ENCODE measurements at places on chromosomes 16 and 17.
A peak's percentile ranks its signal among the peaks of the same experiment; 100 is the strongest.

DNA sequence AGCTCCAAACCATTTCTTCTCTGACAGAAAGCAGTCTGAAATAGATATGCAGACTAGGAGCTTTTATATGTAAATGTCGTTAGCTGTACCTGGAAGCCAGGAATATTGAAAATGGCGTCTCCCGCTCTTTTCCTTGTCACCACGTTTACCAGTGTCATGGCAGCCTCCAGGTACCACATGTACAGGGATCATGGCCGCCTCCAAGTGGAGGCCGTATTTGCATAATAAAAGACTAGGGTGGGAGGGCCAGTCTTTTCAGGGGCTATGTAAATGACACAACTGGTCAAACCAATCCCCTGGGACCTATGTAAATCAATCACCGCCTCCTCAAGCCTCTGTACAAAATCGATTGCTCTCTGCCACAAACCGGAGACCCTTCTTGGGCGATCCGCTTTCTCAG lies 54.3 kb downstream of the MYOCD start:
- no peak for DNase-seq

DNA sequence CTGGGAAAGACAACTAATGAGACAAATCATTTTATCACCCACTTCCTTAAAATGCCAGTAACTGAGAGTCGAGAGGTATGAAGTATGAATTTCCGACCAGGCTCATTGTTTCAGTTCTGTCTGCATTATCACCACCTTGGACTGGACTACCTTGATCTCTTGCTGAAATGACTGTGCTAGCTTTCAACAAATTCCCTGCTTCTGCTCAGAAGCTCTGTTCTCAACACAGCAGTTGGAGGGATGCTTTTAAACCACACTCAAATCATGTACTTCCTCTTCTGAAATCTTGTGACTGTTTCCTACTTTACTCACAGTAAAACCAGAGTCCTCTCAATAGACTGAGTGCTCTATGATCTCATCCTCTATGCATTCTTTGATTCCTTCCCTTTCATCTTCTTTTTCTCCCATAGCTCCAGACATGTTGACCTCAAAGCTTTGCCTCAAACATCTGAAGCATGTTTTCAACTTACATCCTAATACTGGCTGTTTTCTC lies 195.8 kb downstream of the KCNJ2 start:
- peak; percentile 70 for DNase-seq

GRCh38 chr17:29073520-29073919 lies 30.6 kb downstream of the PIPOX start:
- no peak for DNase-seq

DNA sequence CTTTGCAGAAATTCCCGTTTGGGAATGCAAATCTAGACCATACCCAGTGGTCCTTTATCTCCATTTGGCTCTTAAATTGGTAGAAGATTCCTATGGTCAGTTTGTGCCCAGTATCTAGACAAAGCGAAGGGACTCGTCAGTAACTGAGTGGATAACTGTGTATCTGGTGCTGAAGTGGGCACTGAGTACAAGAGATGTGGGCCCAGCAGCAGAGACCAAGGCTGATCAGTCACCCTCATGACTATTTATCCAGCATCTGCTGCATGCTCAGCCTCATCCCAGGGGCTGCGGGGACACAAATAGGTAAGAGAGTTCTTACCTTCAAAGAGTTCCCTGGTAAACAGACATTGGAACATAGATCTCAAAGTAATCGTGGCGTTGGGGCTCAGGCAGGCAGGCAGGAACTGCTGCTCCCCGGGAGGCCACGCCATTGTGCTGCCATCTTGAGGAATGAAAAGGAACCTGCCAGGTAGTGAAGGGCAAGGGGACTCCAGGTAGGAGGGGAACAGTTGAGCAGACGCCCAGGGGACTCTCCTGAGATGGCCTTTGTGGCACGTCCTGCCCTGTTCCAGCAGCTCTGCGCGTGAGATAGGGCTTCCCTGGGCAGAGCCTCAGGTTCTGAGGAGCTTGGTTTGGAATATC lies 10.3 kb downstream of the NT5M start:
- no peak for DNase-seq

GRCh38 chr17:7839876-7840261 lies 5.9 kb downstream of the KDM6B start:
- DNase-seq: peak; percentile 17

GRCh38 chr17:52465407-52465806 lies 306.9 kb upstream of the CA10 start:
- DNase-seq: no peak

GRCh38 chr16:5064915-5065314 lies 841 bp downstream of the C16orf89 start:
- no peak for DNase-seq

DNA sequence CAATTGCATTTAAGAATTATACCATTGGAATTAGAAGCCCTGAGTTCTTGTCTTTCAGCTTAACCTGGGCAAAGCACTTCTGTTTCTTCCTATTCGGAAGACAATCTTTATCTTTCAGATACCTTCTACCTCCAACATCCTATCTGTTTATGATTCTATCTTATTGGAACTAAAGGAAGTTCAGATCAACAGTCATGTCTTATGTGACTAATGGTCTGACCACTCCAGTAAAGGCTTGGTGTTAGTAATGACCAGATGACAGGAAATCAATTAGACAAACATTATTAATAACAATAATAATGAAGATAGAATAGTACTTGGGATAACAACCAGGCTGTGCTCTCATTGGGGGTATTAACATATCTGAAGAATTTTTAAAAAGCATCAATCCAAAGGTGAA lies 11.3 kb downstream of the HS3ST3A1 start:
- no peak for DNase-seq

DNA sequence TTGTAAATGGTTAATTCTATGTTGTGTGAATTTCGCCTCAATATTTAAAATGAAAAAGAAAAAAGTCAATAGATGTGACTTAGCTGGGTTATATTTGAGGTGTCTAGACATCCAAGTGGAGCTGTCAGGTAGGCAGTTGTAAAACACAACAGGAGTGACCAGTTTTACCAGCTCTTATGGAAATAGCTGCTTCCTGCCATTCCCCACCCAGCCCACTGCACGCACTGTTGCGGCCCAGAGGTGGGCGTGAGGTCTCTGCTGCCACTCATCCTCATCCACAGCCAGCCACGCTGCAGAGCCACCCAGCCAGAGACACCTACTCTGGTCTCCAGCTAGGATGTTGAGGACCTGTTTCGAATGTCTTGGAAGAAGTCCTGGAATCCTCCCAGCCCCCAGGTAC lies 3.4 kb upstream of the CARD14 start:
- DNase-seq: no peak

DNA sequence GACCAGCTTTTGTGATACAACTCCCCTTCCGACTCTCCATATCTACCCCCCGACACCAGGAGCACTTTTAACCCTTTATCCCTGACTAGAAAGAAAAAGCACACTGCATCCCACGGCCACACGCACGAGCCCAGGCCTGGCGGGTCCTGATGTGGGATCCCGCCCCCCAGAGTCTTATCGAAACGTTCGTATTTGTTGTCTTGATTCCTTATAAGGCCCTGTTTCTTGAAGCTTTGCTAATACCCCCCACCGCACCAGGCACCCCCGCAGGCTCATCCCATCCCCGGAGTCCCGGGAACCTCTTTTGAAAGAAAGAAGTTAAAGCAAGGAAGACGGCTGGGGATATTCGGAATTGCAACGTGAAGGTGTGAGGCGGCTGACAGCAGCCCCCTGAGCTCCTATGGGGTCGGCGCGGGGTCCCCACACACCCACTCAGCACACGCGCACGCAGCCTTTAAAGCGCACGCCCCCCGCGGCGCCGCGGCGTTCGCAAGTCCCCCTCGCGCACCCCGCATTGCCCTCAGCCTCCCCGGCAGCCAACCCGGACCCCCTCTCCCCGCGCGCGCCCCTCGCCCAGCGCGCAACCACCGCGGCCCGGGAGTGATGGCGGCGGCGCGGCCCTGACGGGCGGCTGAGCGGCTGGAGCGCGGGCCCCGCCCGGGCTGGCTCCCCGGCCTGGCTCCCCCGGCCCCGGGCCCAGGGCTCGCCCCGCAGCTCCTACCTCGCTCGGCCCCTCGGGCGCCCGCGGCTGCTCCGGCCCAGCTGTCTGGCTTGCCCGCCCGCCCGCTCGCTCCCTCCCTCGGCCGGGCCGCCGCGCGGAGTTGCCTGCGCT lies 448 bp downstream of the STAT5B start:
- no peak for DNase-seq

DNA sequence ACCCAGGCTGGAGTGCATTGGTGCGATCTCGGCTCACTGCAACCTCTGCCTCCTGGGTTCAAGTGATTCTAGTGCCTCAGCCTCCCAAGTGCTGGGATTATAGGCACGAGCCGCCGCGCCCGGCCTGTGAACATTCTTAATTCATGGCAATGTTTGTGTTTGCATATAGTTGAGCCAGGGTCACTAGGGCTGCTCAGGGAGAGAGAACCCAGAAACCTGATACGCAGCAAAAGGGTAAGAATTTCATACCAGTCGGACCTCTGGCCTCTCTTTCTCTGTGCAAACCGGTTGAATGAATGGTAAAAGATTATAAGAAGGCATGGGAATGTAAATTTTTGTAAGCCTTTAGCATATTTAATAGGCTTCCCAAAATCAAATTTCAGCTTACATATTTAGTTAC lies 6.9 kb upstream of the TMEM98 start:
- DNase-seq: no peak

- no peak for DNase-seq
Observed at GRCh38 chr17:951325-952132, 28.0 kb downstream of the NXN start.

DNA sequence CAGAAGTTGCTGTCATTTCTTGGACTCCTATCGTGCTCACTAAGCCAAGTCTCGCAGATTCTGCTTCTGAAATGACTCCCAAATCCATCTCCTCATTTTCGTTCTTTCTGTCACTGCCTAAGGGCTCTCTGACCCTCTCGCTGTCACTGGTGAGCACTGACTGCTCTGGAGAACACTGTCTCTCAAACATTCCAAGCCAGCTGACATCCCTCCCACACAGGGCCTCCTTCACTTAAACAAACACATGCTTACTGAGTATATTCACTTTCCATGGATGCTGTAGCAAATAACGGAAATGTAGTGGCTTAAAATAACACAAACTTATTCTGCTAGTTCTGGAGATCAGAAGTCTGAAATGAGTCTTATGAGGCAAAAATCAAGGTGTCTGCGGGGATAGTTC lies 18.8 kb downstream of the CACNG1 start:
- DNase-seq: no peak
